ENCODE measurements at places on chromosomes 2 and 18.

DNA sequence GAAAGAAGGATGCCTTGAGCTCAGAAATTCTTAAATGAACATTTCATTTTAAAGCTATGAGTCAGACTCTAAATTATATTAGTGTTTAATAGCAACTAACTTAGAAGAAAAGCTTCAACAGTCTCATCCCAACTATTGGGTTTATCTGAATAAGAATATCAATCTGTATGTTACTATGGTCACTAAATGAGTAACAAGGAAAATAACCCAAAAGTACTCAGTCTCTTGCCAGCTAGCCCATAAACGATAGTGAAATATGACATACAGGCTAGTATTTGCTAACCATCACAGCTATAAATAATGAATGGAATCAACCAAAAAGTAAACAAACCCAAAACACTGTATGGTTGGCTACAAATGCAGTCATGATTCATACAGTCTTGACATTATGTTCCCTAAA, 174.9 kb downstream of the RAB3GAP1 start:
- no peak for DNase-seq

DNA sequence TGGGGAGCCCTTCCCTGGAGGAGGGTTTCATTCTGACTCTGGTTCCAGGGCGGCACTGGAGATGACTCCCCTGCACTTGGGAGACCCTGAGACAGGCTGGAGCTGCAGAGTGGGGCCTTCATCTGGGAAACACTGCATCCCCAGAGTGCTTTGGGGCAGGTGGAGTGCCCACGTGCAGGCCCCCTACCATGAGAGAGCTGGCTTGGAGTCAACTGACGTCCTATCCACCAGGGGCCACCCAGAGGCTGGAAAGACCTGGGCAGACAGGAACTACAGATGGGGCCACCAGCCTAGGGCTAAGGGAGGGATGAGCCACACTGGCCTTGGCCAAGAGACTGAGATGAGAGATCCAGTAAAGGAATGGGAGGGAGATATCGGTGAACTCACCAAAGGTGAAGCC, 153.8 kb downstream of the ASB1 start:
- DNase-seq: no peak

- DNase-seq: peak; percentile 11
Measured at GRCh38 chr2:223086370-223086981, 34.5 kb downstream of the KCNE4 start.

GRCh38 chr2:118177884-118178283, 89.6 kb downstream of the INSIG2 start:
- no peak for DNase-seq

DNA sequence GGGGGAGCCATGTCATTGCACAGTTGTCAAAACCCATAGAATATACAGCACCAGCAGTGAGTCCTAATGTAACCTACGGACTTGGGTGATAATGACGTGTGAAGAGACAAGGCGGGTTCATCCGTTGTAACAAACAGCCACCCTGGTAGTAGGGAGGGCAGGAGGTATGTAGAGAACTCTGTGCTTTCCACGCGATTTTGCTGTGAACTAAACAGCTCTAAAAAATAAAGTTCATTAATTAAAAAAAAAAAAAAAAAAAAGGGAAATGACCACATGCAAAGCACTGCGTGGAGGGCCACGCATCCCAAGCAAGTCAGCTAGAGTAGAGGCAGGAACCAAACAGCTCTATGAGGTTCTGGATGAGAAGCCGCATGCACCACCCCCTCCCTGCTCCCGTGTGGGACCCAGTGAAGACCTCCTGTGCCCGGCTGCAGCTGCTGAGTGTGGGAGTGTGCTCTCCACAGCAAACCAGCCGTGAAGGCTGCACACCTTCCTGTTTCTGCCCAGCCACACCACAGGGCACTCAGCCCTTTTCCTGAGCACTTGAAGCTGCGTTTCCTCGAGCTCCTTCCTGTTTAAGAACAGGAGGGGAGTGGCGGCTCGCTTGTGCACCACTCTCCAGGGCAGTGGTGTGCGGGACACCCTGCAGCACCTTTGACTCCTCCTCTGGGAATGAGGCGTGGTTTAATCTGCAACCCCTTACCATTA, 65.6 kb downstream of the ODC1 start:
- no peak for DNase-seq

DNA sequence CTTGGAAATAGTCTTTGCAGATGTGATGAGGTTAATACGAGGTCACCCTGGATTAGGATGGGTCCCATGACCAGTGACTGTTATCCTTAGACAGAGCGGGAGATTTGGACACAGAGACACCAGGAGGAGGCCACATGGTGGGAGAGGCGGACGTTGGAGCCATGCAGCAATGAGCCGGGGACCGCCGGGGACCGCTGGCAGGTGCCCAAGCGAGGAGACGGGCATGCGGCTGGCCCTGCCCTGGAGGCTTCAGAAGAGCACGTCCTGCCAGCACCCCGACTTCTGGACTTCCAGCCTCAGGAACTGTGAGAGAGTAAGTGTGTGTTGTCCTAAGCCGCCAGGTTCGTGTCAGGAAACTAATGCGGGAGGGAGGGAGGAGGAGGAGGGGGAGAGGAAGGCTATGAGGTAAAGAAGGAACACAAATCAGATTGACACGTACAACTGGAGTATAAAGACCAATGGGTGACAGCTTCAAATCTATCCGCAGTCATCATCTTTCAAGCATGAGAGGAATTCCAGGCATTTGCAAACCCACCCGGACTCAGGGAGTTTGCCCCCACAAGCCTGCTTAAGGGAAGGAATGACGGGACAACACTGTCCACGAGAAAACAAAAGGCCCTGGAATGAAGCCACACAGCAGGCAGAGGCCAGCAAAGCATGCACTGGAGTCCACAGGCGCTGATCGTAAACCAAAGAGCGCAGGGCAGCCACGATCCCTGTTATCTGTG, 11.6 kb upstream of the BOK start:
- no peak for DNase-seq

Measured in G401 (cell line).